HuH-7 (cell line): ENCODE measurements at places on chromosomes 4 and X.

DNA sequence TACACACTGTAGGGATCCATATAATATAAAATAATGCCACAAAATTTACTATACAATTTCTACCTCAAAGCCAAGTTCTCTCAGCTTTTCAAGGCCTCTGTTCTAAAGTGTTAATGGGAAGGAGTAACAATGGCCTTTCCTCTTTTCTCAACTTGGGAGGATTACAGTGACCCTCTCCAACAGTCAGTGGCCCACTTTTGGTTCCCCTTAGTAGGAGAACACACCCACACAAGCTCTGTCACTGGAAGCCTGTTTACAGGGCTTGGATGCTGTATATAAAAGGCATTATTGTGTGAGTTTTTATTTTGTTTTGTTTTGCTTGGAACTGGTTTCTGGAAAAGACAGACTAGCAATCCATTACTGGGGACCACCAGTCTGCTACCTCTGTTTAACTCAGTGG lies 1.8 kb downstream of the ARHGEF6 start:
- DNase-seq: no peak

DNA sequence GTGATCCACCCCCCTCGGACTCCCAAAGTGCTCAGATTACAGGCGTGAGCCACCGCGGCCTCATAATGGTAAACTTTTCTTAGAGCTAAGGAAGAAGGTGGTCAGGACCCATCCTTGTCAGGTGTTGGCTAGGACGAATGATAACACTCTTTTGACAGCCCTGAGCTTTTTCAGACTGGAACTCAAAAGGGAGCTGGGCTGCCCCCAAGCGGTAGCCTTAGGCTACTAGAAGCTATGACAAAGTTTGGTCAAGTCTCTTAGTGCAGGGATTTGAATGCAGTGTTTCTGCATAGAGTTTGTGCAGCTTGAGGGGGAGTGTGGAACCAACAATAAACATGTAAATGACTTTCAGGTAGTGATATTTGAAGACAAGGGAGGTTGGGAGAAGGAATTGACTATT lies 11.8 kb upstream of the HSD17B10 start:
- peak; percentile 47 for DNase-seq

GRCh38 chr4:142974328-142974727 lies 128.2 kb upstream of the INPP4B start:
- DNase-seq: no peak

- DNase-seq: no peak
These were observed 99.1 kb upstream of the CBR4 start for GRCh38 chr4:169109035-169109675.

DNA sequence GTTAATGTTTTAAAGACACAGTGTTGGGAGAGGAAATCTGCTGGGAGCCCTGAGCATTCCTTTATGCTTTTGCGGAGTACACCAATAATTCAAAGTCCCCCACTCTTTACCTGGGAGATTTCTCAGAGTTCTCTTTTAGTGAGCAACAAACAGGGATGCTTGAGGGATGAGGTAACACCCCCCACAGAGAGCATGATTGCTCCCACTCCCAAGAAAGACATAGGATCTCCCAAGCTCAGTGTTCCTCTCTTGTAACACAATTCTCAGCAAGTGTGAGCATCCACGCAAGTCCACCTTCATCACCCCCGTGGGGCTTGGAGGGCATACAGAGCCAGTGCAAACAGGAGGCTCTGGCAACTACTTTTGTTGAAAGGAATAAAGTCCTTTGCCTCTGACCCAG lies 36.1 kb downstream of the GSPT2 start:
- DNase-seq: no peak

DNA sequence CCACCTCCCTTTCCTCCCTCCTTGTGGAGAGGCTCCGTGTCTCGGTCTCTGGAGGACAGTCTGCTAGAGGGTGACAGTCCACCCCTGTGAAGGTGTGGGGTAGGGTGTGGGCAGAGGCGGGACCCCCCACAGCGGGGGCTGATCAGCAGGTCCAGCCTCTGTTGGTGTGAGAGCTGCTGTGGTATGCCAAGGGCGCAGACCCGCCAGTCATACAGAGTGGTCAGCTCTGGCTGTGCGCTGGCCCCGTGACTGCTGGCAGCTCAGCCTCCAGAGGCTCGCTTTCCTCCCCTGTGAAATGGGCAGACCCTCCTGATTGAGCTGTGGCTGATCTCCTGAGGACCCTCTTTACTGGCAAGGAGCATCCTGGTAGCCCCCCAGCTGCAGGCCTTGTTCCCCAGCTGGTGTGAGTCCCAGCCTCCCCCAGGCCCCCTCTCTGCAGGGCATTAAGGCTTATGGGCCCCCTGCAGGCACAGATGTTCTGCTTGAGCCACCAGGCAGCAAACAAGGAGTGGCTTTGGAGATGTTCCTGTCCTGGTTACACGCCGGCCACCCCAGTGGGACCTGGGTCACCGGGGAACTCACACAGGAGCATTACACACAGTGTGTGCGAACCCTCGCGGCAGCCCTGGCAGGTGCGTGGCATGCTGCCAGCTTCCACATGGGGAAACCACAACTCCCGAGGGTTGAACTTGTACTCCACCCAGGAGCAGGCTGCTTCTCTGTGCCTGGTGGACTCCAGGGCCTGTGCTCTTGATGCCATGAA lies 76.8 kb downstream of the PPP2R2C start:
- no peak for DNase-seq

DNA sequence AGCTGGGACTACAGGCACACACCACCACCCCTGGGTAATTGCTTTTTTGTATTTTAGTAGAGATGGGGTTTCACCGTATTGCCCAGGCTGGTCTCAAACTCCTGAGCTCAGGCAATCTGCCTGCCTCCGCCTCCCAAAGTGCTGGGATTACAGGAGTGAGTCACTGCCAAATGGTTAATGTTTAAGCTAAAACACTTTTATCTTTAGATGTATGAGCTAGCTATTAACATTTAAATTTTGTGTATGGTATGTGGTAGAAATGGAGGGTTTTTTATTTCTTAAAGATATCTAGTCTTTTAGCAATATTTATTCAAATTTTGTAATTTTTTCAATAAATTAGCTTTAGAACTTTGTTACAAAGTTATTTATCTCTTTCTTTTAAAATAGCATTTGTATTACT lies 1659.8 kb upstream of the ADGRL3 start:
- no peak for DNase-seq

DNA sequence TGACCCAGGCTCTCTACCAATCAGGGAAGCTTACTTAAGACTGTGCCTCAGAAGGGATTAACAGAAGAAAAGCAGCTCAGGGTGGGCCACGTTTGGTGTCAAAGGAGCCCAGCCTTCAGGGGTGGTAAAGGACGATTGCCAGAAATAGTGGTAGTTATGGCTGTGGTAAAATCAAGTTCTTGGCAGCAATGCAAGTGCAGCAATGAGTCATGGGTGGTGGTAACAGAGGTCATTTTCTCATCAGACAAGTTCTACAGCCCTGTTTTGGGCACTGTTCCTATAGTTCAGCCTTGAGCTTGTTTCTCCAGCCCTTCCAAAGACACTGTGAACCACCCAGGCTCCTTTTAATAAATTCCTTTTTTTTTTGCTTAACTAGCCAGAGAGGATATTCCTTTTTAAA lies 120.3 kb downstream of the EFHC2 start:
- DNase-seq: no peak

DNA sequence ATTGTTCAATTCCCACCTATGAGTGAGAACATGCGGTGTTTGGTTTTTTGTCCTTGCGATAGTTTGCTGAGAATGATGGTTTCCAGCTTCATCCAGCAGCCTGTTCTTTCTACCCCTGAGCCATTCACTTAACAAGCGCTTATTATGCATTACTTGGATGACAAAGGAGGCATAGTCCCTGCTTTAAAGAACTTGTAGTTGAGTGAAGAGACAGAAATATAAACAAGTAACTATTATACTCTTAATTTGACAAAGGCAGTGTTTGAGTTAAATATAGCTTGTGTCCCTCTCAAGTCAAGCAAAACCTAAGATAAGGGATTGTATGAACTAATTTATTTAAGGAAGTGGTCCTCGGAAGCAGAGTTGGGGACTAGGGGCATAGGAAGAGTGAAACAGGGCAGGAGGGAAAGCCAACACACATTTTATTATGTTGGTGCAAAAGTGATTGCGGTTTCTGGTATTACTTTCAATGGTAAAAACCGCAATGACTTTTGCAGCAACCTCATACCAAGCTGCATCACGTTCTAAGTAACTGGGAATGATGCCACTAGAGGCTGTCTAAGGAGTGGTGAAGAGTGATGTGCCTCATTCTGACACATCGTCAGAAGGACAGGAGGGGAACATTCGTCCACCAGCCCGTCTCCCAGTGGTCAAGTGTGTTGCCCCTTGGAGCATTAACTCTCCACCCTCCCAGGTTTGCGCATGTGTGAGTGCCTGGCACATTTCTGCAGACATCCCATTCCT lies 41.8 kb downstream of the QDPR start:
- DNase-seq: no peak

- DNase-seq: no peak
These were observed 25.0 kb downstream of the MEPE start for GRCh38 chr4:87857789-87858188.

- DNase-seq: no peak
These were observed 384.3 kb upstream of the ACTRT1 start for GRCh38 chrX:128436397-128437103.

DNA sequence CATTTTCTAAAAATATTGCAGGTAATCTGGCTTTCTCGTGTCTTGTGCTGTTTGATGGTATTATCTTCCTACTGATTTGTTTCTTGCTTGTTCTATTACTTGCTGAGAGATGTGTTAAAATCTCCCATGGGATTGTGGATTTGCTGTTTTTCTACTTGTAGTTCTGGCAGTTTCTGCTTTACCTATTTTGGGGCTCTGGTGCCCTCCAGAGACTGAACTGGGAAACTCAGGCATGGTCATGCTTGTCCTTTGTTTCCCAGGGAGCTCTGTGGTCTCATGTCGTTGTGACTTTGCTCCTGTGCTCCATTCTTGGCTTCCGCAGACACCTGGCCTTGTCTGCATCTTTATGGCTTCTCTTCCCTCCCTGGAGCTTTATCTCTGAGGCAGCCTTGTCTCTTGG lies 39.5 kb downstream of the NSD2 start:
- peak; percentile 48 for DNase-seq

- no peak for DNase-seq
These were observed 17.3 kb downstream of the LRPAP1 start for GRCh38 chr4:3514806-3515501.

DNA sequence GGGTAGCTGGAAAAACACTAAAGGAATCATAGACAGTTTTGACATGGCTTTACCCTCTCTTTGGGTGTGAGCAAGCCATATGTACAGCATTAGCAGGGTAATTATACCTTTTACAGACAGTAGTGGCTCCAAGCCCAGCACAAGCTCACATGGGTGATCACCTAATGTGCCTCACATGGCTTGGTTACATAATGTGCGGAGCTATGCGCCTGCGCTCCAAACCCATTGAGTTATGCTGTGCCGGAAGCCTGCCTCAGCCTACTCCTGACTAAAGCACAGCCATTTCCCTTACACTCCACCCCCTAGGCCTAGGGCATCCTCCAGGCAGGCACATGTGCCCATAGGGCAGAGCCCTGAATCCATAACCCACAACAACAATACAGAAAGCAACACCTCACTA lies 6.5 kb upstream of the TSPAN5 start:
- DNase-seq: no peak

DNA sequence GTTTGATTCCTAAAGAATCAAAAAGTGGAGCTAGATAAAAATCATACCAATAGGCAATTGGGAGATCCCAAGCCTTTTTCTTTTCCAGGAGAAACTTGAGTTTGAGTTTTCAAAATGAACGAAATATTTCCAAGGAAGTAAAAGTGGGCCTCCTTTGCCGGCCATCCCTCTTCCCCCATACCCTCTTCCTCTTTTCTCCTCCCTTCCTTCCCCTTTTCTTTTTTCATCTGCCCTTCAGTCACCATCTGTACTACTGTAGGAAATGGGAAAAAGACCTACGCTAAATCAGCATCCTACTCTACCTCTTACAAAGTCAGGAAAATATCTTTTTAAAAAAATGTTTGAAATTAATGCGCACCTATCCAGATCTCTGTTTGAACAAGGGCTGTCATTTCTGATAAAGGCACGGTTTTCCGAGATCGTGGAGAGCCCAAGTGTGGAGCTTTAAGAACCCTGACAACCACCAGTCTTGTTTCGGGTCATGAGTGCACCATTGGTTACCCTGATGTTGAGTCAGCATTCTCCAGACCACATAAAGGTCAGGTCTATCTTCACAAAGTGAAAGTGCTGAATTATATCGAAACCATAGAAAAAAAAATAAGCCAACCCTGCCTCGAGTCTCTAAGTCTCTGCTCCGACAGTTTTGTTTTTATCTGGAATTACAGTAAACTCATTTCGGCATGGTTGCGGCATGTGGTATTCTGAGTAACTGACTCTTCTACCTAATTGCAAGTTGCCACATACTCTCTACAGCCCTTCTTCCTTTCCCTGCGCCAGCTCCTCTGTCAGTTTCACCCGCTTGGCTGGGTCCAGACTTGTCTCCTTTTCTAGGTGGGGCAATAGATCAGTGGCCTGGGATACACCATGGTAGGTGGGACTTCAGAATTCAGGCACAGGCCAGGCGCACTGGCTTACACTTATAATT lies 140.2 kb upstream of the KLF3 start:
- DNase-seq: no peak

DNA sequence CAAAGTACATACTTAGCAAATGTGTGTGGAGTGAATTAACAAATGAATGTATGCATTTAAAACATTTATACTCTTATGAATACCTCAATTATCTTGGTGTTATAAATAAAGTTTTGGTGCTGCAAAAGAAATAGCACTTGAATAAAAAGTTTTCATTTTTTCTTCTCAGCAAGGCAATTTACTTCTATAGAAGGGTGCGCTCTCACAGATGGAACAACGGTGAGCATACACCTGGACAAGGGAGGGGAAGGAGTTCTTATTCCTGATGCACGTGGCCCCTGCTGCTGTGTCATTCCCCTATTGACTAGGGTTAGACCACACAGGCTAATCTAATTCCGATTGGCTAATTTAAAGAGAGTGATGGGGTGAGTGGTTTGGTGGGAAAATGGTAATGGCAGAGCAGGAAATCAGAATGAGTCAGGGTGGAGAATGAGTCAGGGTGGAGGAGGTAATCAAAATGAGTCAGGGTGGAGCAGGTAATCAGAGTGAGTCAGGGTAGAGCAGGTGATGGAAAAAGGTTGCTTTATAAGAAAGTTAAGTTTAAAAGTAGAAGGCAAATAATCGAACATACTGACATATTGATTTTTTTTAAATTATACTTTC lies 28.2 kb upstream of the PGK1 start:
- DNase-seq: no peak

- DNase-seq: peak; percentile 82
These were observed at the start of gene IL13RA1 for GRCh38 chrX:118726887-118727685. Gene IL13RA1 (plus strand): TSS chrX:118727606. CDS start chrX:118727639, 33 bp downstream.

GRCh38 chr4:15010038-15010585 lies 7.8 kb downstream of the CPEB2 start:
- no peak for DNase-seq

DNA sequence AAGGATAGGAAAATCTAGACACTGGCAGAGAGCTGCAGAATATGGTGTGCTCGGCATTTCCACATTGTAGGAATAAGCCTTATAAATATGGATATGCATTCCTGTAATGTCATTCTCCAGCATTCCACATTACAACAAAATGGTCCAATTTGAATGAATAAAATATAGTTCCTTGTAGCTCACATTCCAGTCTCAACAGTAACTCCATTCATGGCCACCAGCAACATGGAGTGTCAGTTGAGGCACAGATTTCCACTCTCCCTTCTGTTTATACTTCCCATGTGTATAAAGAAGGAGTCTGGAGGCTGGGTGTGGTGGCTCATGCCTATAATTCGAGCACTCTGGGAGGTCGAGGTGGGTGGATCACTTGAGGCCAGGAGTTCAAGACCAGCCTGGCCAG lies 84.5 kb downstream of the AASDH start:
- DNase-seq: no peak
